ENCODE measurements at places on chromosomes 6 and 20. TPM values are rescaled to one million over a fixed set of nuclear protein-coding genes. Genes with fewer than 3 reads are reported as not detected.

Gene MAS1
- not detected for total RNA-seq

Gene C20orf144
- total RNA-seq = not detected

Gene GPR63
- total RNA-seq = 0.95 TPM

Gene SCRT2
- not detected for total RNA-seq

Gene ADGRF4
- total RNA-seq = 0.10 TPM

Gene RAD21L1
- 1.0 TPM for total RNA-seq

Gene IL17F
- not detected for total RNA-seq

Gene DEFB124
- not detected for total RNA-seq

Gene AIF1
- total RNA-seq = 0.44 TPM

Gene RPL10A
- 732 TPM for total RNA-seq

Gene CCDC170
- not detected for total RNA-seq

Gene RNF5
- total RNA-seq = 82.3 TPM

All from Panc1 (cell line).